Left hindlimb (tissue), 1 donor: ENCODE measurements at places on chromosomes 6 and 20.

DNA sequence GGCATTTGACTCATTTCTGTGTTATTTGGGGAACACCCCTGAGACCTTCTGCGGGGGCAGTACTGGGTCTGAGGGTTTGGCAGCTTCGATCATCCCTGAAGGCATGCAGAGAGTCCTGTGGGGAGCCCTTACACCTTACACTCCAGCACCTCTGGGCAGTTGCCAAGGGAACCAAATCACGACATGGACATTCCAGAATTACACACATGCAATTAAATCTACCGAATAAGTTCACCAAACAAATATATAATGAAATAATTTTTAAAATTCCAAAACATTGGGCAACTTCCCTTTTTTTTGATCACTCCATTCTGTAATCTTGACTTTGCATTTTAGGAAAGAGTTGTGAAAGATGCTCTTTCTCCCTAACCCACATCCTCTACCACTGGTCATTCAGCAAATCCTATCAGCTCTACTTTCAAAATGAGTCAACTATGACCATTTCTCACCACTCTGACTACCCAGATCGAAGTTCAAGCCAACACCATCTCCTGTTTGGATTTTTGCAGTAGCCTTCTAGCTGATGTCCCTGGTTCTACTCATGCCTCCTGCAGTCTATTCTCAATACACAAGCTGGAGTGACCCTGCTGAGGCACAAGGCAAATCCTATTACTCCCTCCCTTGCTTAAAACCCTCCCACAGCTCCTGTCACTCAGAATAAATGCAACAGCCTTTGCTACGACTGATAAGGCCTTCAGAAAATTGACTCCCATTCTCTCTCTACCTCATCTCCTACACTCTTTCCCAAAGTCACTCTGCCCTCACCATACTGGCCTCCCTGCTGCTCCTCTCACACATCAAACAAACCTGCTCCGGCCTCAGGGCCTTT lies 533.3 kb downstream of the HACE1 start:
- no peak for DNase-seq

GRCh38 chr6:156658186-156658965 lies 118.8 kb upstream of the ARID1B start:
- peak; percentile 41 for DNase-seq

- DNase-seq, result no peak
Measured at GRCh38 chr6:170142559-170142958, 148.3 kb downstream of the DLL1 start.

DNA sequence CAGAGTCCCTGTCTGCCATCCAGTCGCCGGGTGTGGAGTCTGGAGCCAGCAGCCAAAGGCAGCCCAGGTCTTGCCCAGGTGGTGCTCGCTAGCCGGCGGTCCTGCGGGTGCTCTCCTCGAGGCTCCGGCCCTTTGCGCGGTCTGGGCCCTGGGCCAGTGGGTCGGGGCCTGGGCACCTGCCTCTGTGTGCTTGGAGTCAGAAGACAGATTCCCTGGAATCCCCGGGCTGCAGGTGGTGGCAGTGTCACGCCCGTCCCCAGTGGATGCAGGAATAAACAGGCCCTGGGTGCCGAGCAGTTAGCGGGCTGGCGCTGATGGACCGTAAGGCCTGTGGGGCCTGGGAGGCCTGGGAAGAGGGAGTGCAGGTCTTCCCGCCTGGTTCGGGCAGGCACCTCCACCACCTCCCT lies 5.3 kb downstream of the SS18L1 start:
- no peak for DNase-seq

GRCh38 chr6:43287717-43288679 lies 10.1 kb upstream of the SLC22A7 start:
- no peak for DNase-seq

GRCh38 chr6:39822846-39823815 lies 31.0 kb downstream of the DAAM2 start:
- DNase-seq, result no peak

DNA sequence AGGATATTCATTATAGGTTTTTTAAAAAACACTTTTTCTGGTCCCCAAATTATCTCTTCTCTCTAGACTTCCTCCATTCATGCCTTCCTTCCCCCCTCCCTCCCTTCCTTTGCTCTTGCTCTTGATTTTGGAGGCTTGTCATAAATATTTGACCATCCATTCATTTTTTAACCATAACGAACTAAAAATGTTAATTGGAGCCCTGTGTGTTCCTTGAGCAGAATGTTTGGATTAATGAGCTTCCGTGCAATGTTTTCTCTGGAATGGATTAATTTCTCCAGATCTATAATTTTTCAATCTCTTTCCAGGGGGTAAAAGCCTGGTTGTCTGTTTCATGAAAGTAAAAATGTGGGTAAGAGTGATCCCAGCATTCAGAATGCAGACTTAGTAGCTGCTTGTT lies 155.5 kb downstream of the ESR1 start:
- DNase-seq, result no peak

GRCh38 chr20:58900397-58900796 lies 47.9 kb downstream of the GNAS start:
- DNase-seq, result no peak

DNA sequence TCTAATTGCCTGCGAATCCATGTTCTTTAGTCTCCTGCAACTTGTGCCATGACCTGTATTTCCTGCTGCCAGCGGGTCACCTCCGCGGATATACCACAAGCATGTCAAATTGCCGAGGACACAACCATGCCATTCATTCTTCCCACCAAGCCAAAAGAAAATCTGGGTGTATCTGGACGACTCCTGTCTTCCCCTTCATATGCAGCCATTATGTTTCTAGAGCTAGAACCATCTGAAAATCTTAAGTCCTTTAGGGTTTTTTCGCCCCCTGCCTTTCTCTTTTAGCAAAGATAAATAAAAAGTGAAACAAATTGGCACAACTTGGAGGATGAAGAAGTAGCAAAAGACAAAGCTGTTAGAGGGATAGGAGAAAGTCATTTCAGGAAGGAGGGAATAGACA lies 242.6 kb downstream of the ARID1B start:
- no peak for DNase-seq

GRCh38 chr20:45366631-45367030 lies 3.7 kb downstream of the SYS1 start:
- no peak for DNase-seq

DNA sequence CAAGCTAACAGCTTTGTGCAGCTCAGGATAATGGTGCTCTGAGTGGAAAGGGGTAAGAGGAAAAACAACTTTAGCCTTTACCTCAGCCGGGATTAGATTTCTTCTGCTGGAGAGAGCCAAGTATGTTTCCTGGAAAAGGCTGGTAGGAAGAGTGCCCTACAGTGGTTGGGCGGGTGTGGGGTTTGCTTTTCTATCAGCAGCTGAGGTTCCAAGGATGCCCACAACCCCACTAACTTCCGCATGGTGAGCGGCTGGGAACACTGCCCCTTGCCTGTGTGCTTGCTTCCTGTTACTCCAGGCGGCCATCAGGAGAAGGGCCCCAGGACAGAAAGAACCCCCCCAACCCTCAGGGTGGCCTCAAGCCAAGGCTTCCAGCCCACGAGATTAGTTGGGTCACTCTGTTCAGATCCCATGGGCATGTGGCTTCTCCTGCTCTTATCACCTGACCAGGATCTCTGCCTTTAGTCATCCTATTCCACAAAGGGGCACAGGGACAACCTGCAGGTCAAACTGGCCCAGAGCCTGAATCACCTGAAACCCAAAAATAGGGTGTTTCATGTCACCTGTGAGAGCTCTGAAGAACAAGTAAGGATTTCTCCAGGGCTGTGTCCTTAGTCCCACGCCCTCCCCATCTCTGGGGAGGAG lies 10.5 kb downstream of the MRPS18A start:
- DNase-seq, result no peak
